Uterus (tissue), 4 donors: ENCODE measurements at places on chromosomes 13 and 19. TPM values are rescaled to one million over a fixed set of nuclear protein-coding genes. Genes with fewer than 3 reads are reported as not detected.

SHISA7 gene
- total RNA-seq, result not detected

LAIR1 gene
- 11.3 TPM for total RNA-seq

KISS1R gene
- 0.14 TPM for total RNA-seq

- DNase-seq, result no peak
- H3K4me1 ChIP-seq, result peaks cover 3% of the 10 kb centered on the region
- H3K27ac ChIP-seq, result no peak overlapping the region
- H3K36me3 ChIP-seq, result no peaks in the 10 kb centered on the region
- H3K27me3 ChIP-seq, result no peaks in the 10 kb centered on the region
Observed at GRCh38 chr19:55377356-55378131, 918 bp downstream of the TMEM190 start.

GRCh38 chr13:36163809-36164308 is 32.7 kb upstream of the DCLK1 start:
- H3K4me3 ChIP-seq, result no peak overlapping the region
- H3K4me1 ChIP-seq, result no peaks in the 10 kb centered on the region
- no peaks in the 10 kb centered on the region for H3K36me3 ChIP-seq
- peak; percentile 33 for DNase-seq

ZNF132 gene
- total RNA-seq, result 4.4 TPM

ZNF540 gene
- 0.51 TPM for total RNA-seq

DNA sequence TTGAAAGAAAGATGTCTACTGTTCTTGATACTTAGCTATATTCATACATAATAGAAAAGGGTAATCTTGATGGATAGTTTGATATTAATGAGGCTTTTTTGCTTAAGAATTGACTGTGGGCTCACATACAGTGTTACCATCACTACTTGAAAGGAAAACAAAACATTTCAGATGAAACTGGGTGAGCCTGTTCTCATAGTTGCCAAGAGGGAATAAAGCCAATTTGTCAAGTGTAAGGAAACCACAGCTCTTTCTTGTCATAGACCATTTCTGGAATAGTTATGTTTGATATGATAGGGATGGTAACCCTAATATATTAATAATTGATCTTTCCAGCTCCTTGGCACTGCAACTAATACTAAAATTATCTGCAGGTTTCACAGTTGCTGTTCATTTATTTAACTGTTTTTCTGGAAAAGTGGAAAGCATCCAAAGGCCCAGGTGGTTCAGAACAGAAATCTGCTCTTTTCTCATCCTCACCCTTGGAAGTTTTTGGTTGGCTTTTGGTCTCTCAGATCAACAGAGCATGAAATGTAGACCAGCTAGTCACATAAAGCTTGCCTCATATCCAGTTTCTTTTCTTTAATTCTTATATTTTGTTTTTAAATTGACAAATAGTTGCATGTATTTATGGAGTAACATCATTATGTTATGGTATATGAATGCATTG is 43.2 kb downstream of the ARHGEF7 start:
- H3K36me3 ChIP-seq, result no peaks in the 10 kb centered on the region
- H3K27ac ChIP-seq, result no peak overlapping the region
- no peak for DNase-seq
- no peak overlapping the region for H3K4me3 ChIP-seq
- no peaks in the 10 kb centered on the region for H3K4me1 ChIP-seq
- no peaks in the 10 kb centered on the region for H3K27me3 ChIP-seq

ERICH4 gene
- not detected for total RNA-seq

DNA sequence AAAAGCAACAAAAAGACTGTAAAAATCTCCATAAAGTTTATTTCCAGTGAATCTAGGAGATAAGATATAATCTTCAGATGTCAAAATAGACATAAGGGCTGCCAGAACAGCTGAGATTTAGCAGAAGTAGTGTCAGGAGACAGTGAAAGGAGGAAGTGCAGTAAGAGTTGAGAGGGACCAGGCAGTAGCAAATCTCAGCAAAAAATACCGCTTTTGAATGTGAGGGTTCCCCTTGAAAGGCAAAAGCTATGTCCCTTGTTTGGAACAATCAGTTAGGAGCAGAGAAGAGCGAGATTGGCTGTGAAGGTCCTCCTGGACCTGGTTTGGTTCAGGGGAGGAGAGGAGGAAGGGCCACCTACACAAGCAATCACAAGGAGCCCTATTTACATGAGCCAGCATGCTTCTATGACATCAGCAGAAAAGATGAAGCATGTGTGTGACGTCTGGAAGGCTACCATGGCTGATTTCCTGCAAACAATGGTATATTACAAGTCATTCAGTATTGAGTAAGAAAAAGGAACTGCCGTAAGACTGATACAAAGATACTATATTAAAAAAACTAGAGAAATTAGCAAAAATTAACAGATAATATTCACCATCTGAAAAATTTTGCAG is 98.9 kb upstream of the SIAH3 start:
- H3K36me3 ChIP-seq, result no peaks in the 10 kb centered on the region
- H3K27me3 ChIP-seq, result no peaks in the 10 kb centered on the region
- H3K27ac ChIP-seq, result no peak overlapping the region

- no peaks in the 10 kb centered on the region for H3K4me1 ChIP-seq
- no peak for DNase-seq
- H3K27me3 ChIP-seq, result no peaks in the 10 kb centered on the region
- H3K36me3 ChIP-seq, result no peaks in the 10 kb centered on the region
- H3K27ac ChIP-seq, result no peak overlapping the region
Observed at GRCh38 chr13:105598529-105598928, 936.9 kb downstream of the EFNB2 start.

GRCh38 chr19:53905787-53906186 is 3.3 kb upstream of the CACNG7 start:
- no peak overlapping the region for H3K4me3 ChIP-seq
- H3K4me1 ChIP-seq, result peaks cover 5% of the 10 kb centered on the region
- no peak for DNase-seq
- H3K36me3 ChIP-seq, result no peaks in the 10 kb centered on the region
- no peak overlapping the region for H3K27ac ChIP-seq

PNMA8B gene
- total RNA-seq, result not detected

DNA sequence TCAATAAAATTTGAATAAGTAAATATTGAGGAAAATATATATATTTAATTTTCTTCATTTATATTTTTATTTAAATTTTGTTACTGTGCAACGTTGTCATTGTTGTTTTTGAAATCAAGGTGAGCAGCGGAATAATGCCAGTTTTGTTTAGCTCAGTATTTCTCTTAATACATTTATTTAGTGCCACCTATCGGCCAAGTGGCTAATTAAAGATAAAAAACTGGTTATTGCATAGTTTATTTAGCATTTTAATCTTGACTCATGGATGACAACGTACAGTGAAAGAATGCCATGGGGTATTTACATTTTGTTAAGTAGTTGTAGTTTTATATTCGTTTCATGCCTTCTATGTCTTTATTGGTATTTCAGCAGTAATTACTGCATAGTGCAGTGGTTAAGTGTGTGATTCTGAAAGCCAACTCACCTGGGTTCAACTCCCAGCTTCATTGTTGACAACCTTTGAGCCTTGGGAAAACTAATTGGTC is 265.9 kb downstream of the MYO16 start:
- H3K27me3 ChIP-seq, result no peaks in the 10 kb centered on the region
- no peaks in the 10 kb centered on the region for H3K36me3 ChIP-seq
- H3K27ac ChIP-seq, result no peak overlapping the region
- H3K4me3 ChIP-seq, result no peak overlapping the region
- H3K4me1 ChIP-seq, result no peaks in the 10 kb centered on the region
- no peak for DNase-seq

DNA sequence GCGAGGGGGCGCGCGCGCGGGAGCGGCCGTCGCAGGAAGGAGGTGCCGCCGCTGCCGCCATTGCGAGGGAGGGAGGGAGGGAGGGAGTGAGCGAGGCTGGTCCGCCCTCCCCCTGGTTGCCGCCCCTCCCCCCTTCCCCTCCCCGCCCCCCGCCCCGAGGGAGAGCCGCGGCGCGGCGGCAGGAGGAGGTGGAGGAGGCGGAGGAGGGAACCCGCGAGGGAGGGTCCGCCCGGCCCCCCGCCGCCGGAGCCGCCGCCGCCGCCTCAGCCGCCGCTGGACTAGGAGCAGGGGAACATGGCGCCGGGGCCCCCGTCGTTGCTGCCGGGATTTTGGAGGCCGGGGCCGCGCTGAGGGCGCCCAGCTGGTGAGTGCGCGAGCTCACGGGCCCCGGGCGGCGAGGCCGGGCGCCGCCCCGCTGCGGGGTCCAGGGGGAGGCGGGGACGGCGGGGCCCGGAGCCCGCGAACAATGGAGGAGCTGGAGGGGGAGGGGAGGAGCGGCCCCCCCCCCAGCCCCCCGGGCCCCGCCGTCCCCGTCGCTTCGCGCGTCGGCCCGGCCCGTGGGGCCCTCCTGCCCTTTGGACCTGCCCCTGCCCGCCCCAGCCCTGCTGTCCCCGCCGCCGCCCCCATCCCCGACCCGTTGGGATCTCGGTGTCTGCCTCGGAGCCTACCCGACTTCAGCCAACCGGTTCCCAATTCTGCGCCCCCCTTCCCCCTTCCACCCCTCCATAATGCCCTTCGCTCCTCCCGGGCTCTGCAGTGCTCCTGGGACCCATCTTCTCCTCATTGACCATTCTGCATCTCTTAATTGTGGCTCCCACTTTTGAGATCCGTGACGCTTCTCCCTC is at the start of gene ARHGAP35:
ARHGAP35 (plus strand) TSS at position 152 of the 845 bp plus-strand sequence. CDS start 57,679 bp downstream, outside the sequence.
- H3K27me3 ChIP-seq, result no peaks in the 10 kb centered on the region
- H3K4me3 ChIP-seq, result peak within 1 kb of the TSS; percentile 69
- no peaks in the 10 kb centered on the region for H3K36me3 ChIP-seq
- peak; percentile 30 for DNase-seq
- H3K4me1 ChIP-seq, result peaks cover 7% of the 10 kb centered on the region

ZIC2 gene
- total RNA-seq, result not detected

DNA sequence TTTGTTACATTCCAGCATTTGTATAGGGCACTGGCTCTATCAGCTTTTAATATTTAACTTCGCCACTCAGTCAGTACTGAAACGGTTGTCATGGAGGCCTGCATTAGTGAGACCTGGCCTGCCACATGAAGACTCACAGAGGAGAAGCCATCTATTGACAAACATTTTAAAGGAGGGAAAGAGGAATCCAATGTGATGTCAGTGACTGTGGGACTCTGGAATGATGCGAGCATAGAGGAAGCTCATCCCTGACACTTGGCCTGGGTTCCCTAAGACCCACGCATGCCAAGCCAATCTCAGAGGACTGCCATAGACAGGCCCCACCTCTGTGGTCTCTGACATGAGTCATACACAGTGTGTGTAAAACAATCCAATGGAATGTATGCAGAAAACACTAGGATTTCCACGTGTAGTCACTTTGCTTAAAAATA is 7.9 kb upstream of the DPY19L3 start:
- no peak for DNase-seq
- H3K27ac ChIP-seq, result no peak overlapping the region
- H3K36me3 ChIP-seq, result no peaks in the 10 kb centered on the region
- no peaks in the 10 kb centered on the region for H3K4me1 ChIP-seq
- no peak overlapping the region for H3K4me3 ChIP-seq

- no peak overlapping the region for H3K4me3 ChIP-seq
- peaks cover 7% of the 10 kb centered on the region for H3K4me1 ChIP-seq
- H3K36me3 ChIP-seq, result no peaks in the 10 kb centered on the region
- H3K27me3 ChIP-seq, result no peaks in the 10 kb centered on the region
- DNase-seq, result peak; percentile 88
- H3K27ac ChIP-seq, result peak overlapping the region; percentile 46
Observed at GRCh38 chr13:43307921-43308433, 284.6 kb downstream of the DNAJC15 start.

GRCh38 chr13:72643311-72643989 is 84.0 kb downstream of the MZT1 start:
- H3K27ac ChIP-seq, result no peak overlapping the region
- no peak overlapping the region for H3K4me3 ChIP-seq
- H3K4me1 ChIP-seq, result no peaks in the 10 kb centered on the region
- no peaks in the 10 kb centered on the region for H3K27me3 ChIP-seq
- H3K36me3 ChIP-seq, result no peaks in the 10 kb centered on the region

PRR20A gene
- total RNA-seq, result not detected

- DNase-seq, result no peak
- no peak overlapping the region for H3K4me3 ChIP-seq
- H3K36me3 ChIP-seq, result no peaks in the 10 kb centered on the region
Observed at GRCh38 chr13:104206450-104207044, 1140.3 kb upstream of the SLC10A2 start.
